Tracheal epithelial cell (primary cell): ENCODE measurements at places on chromosomes 11 and 22. TPM values are rescaled to one million over a fixed set of nuclear protein-coding genes. Genes with fewer than 3 reads are reported as not detected.

The SULT4A1 gene
- total RNA-seq = 0.24 TPM in 1 of 2 replicates, not detected in the other

The UPK2 gene
- not detected in 2 replicates for total RNA-seq

The FLRT1 gene
- not detected in 2 replicates for total RNA-seq

The TRIM48 gene
- total RNA-seq = under 0.01 TPM in 1 of 2 replicates, not detected in the other

The PTPRCAP gene
- total RNA-seq = 0.24 TPM in 1 of 2 replicates, not detected in the other

The PHF21A gene
- total RNA-seq = 5.8 and 10.7 TPM in 2 replicates

The OR52N1 gene
- not detected in 2 replicates for total RNA-seq

The INPPL1 gene
- total RNA-seq = 18.1 and 28.9 TPM in 2 replicates

The LDHAL6A gene
- total RNA-seq = not detected in 2 replicates

The CLCF1 gene
- 3.0 and 8.9 TPM in 2 replicates for total RNA-seq

The TPST2 gene
- total RNA-seq = 25.8 and 47.5 TPM in 2 replicates

The DDX25 gene
- total RNA-seq = 0.24 TPM in 1 of 2 replicates, not detected in the other

The BTG4 gene
- 0.48 TPM in 1 of 2 replicates, not detected in the other for total RNA-seq

The MS4A15 gene
- total RNA-seq = not detected in 2 replicates

The C22orf15 gene
- not detected in 2 replicates for total RNA-seq

The ANGPTL5 gene
- total RNA-seq = not detected in 2 replicates

The POTEH gene
- not detected in 2 replicates for total RNA-seq

The AQP11 gene
- total RNA-seq = 0.24 TPM in 1 of 2 replicates, not detected in the other

The KCNK4 gene
- not detected in 2 replicates for total RNA-seq

The SHISAL1 gene
- total RNA-seq = 0.96 TPM in 1 of 2 replicates, not detected in the other

The ARHGAP20 gene
- under 0.01 and 0.24 TPM in 2 replicates for total RNA-seq

The WT1 gene
- total RNA-seq = not detected in 2 replicates

The YAP1 gene
- total RNA-seq = 143 and 191 TPM in 2 replicates

The MRGPRG gene
- not detected in 2 replicates for total RNA-seq
